ENCODE measurements at places on chromosomes 5 and 9.
A peak's percentile ranks its signal among the peaks of the same experiment; 100 is the strongest.

DNA sequence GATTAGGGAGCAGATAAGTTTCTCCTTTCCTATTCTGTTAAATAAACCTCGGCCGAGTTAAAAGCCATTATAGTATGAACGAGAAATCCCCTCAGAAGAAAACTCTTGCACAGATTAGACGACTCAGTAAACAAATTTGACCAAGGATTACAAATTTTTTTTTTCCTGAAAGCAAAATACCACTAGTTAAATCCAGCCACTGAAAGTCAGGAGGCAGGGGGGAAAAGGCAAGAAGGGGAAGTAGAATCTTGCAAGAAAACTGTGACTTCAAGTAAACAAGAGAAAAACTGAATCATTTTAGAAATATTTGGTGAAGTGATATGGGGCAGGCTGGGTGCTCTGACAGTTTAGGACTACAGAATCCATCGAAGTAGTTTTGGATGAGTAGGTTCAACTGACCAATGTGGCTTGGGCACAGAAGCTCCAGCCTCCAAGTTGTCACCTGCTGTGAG lies 251.0 kb downstream of the DENND1A start:
- DNase-seq, result no peak

GRCh38 chr9:109346904-109347303 lies 26.0 kb upstream of the EPB41L4B start:
- no peak for DNase-seq

DNA sequence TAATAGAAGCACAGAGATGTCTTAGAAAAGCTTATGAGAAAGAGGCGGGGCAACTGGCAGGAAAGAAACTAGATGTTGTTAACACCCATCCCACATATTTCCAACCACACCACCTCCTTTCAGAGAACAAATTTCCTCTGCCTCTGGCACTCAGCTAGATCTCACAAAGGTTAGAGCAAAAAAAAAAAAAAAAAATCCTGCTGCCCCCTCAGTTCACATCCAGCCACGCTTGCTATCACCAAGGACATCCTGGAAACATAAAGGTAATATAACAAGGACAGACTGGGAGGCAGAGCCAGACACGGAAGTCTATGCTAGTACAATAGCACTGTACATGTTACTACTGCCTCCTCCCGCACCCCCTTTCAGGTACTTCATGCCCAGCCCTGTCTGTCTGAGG lies 238.0 kb upstream of the PTGER4 start:
- no peak for DNase-seq

DNA sequence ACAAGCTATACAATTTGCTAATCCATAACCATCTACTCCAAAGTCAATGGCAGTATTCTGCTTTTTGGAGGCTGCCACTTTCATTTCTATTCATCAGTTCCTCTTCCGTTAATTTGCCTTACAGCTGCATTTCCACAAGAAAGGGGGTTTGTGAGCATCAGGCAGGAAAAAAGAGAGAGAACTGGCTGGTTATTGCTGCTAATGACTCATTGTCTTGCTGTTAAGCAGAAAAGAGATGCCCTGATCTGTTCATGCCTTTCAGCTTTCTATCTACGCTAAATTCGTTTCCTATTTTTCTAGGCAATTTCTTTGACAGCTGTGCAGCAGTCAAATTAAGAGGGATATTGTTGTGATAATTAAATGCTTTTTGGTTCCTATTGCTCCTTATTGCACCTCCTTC lies 65.9 kb upstream of the GNAQ start:
- no peak for DNase-seq

- no peak for DNase-seq
Observed at GRCh38 chr5:58294598-58295305, 165.1 kb downstream of the PLK2 start.

DNA sequence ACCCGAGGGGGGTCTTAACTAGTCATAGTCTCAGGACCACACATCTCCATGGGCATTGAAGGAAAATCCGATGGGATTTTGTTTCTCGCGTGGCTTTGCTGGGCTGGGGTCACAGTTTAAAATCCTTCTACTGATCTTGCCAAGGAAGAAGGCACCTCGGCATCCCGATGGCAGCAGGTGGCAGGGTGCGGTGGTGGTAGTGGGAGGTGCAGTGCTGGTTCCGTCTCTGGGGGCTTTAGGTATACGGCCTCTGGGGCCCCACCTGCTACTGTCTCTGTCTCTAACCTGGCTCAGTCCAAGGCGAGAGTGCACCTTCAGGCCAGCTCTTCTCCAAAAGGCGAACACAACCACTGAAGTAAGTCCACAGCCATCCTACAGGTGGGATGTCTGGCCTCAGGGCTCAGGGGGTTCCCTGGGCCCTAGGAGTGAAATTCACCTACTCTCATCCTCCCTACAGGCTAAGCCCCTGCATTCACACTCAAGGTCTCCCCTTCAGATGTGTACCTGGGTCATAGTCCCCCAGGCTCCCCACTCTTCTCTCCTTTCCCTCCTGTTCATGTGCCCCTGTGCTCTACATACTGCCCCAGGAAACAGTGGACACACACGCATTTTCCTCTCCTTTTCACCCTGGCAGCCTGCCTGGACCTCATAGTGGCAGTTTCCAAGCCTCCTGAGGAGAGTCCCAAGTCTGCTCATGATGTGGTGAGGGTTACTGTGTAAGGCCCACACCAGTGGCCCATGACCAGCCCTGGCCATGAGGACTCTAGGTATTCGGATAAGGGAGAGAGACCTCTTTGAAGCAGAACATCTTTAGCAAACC lies 736 bp upstream of the FCN2 start:
- no peak for DNase-seq

- DNase-seq, result no peak
Observed at GRCh38 chr5:151388960-151389359, 41.6 kb upstream of the SLC36A2 start.

DNA sequence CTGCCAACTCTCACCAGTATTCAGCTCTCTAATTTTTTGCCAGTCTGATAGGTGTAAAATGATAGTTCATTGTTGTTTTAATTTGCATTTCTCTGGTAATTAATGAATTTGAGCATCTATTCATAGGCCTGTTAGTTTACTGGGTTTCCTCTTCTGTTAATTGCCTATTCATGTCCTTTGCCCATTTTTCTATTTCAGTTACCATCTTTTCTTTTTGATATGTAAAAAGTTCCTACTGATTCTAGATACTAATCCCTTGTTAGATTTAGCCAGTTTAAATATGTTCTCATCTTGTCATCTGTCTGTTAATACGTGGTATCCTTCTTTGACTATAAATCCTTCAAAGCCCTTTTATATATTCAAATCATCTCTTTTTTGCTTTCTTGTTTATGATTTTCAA lies 247.8 kb downstream of the ARHGAP26 start:
- DNase-seq, result no peak

- no peak for DNase-seq
Observed at GRCh38 chr5:146015001-146015400, 78.6 kb downstream of the SH3RF2 start.

- DNase-seq, result peak; percentile 9
Observed at GRCh38 chr9:16689351-16689938, 181.0 kb downstream of the BNC2 start.

- peak; percentile 62 for DNase-seq
Observed at GRCh38 chr9:126420643-126421564, 94.3 kb downstream of the MVB12B start.

DNA sequence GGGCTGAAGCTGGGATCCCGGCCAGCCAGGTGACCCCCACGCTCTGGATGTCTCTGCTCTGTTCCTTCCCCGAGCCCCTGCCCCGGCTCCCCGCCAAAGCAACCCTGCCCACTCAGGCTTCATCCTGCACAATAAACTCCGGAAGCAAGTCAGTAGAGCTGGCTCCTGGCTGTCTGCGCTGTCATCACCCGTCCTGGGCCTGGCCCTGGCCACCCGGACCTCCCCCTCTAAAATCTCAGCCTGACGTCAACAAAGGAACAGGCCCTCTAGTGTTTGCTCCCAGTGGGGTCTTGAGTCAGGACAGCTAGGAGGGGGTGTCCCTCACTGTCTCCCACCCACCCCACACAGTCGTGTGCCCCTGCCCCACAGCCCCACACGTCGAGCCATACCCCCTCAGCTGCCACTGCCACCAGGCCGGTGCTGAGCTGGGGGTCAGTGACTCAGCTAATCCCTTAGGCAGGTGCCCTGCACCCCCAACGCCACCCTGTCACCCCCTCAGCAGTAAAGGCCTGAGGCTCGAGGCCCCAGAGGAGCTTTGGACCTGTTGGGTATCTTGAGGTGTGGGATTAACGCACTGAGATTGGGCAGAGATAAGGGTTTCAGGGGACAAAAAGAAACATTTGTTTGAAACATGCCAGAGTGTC lies 1.1 kb upstream of the LCNL1 start:
- DNase-seq, result no peak

DNA sequence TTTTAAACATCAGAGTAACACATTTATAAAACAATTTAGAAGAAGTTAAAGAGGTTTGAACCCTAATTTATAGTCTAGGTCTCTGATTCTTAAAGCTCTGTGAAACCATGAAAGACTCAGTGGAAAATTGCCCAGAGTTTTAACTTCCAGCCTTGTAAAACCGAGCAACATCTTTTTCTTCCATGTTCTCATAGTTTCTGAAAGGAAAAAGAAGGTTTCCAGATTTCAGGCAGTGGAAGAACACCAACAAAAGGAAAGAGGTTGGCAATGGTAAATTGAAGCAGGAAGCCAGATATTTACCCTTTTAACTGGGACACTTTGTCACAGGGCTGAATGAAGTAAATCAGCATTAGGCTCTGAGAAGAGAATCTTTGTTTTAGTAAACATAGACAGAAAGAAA lies 1999.3 kb downstream of the MAT2B start:
- no peak for DNase-seq

DNA sequence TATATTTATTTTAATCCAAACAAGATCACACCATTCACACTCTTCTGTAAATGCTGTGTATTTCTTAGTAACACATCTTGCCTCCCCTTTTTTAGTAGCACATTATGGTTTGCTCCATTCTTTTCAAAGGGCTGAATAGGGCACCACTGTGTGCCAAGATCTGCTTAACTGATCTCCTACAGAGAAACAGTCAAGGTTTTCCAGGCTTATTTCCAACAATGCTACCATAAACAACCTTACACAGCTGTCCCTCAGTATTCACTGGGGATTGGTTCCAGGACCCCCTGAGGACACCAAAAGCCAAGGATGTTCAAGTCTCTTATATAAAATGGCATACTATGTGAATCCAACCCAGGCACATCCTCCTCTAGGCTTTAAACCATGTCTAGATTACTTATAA lies 16.5 kb downstream of the GOLM1 start:
- DNase-seq, result no peak

DNA sequence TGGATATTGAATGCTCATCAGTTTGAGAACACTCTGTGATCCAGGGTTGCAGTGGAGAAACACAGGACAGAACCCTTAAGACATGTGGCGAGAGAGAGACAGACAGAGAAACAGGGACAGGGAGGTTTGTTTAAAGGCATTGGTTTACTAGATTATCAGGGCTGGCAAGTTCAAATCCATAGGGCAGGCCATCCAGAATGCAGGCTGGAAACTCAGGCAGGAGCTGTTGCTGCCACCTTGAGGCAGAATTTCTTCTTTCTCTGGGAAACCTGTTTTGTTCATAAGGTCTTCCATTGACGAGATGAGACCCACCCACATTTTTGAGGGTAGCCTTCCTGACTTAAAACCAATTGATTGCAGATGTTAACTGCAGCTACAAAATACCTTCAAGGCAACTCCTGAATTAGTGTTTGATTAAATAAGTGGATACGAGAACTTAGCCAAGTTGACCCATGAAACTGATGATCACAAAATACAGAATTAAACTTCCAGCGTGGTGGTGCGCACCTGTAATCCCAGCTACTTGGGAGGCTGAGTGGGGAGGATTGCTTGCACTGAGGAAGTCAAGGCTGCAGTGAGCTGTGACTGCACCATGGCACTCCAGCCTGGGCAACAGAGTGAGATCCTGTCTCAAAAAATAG lies 55.9 kb downstream of the NSUN2 start:
- DNase-seq, result peak; percentile 54

DNA sequence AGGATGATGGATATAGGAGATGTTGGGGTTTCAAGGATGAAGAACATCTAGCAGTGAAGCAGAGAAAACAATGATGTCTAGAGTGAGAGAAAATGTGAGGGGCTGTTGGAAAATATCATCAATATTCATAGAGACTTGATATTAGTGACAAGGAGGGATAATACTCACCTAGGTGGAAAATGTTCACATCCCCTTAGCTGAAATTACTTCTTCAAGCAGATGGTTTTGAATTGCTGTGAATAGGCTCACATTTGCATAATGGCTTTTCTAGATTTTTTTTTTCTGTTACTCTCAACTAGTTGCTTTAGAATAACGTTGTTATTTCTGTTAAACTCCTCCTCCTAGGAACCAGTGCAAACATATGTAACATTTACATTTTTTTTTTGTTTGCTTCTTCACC lies 61.6 kb upstream of the MAP1B start:
- no peak for DNase-seq

- DNase-seq, result peak; percentile 98
Observed at GRCh38 chr5:163760498-163760897, 255.1 kb downstream of the MAT2B start.

DNA sequence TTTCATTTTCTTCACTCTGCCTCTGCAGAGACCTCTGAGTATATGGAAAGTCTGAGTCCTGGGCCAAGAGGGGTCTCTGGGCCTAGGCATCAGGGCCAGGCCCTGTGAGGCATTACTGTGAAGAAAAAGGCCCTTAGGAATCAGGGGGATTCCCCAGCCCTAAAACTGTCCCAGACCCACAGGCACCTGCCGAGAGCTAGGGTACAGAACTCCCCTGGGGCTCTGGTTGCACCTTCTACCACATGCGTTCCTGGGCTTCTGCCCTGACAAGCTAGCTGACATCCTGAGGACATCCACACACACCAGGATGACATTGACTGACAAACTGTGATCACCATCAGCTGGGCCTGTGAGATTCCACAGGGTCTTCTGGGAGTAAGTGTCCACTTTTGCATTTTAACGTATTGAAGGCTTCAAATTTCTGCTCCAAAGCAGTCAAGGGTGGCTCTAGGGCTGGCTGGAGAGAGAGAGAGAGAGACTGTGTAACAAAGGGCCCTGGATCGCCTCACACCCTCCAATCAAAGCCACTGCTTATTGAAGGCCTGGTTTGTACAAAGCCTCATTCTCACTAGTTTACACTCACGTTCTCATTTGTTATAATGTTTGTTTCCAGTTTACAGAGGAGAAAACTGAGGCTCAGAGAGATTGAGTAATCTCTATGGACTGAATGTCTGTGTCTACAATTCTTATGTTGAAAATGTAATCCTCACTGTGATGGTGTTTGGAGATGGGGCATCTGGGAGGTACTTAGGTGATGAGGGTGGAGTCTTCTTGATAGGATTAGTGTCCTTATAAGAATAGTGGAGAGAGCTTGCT lies 45.1 kb downstream of the TGFBI start:
- no peak for DNase-seq

- no peak for DNase-seq
Observed at GRCh38 chr5:146793709-146794108, 84.8 kb downstream of the PPP2R2B start.

- DNase-seq, result no peak
Observed at GRCh38 chr5:73822278-73822988, 196.4 kb downstream of the ARHGEF28 start.
